ENCODE measurements at places on chromosomes 1 and 21. TPM values are rescaled to one million over a fixed set of nuclear protein-coding genes. Genes with fewer than 3 reads are reported as not detected.

DNA sequence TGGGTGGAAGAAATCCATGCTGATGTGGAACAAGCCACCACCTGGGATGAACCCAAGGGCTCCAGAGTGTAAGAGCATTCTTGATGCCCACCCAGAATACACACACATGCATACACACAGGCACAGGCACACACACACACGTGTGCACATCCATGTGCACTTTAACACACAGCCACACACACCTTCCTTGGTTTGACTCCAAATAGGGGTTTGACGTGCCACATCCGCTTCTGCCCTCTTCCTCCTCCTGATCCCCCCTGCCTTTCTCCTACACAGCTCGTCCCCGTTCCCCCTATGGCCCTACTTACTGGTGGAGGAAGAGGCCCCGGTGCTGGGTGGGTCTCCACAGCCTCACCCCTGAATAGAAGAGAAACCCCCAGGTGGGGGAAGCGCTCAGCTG is 16.0 kb downstream of the SPATA21 start:
- no peak for DNase-seq

DNA sequence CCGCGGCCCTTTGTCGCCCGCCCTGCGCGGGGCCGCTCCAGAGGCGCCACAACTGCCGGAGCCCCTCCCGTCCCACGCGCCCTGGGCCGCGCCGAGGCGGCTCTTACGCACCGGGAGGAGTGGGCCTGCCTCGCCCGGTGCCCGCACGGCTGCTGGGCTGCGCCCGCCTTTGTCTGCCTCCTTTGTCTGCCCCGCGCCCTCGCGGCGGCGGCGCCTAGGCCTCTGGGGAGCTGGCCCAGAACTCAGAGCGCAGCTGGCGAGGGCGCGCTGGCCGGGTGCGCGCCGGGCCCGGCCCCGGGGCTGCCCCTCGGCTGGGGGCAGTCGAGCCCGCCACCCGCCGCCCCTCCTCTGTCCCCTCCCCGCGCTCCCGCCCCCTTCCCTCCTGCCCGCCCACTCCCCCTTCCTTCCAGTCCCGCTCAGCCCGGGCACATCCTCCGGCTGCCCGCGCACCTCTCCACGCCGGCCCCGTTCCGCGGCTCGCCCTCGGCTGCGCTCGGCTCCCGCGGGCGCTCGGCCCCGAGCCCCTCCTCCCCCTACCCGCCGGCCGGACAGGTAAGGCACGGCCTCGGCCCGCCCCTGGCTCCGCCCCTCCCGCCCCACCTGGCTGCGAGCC is at the start of gene DRAXIN:
TSS of gene DRAXIN (plus strand) at position 409 of the 613 bp plus-strand sequence. CDS start 14,549 bp downstream, outside the sequence.
- no peak for DNase-seq

SERPINC1 gene
- not detected for total RNA-seq

DNA sequence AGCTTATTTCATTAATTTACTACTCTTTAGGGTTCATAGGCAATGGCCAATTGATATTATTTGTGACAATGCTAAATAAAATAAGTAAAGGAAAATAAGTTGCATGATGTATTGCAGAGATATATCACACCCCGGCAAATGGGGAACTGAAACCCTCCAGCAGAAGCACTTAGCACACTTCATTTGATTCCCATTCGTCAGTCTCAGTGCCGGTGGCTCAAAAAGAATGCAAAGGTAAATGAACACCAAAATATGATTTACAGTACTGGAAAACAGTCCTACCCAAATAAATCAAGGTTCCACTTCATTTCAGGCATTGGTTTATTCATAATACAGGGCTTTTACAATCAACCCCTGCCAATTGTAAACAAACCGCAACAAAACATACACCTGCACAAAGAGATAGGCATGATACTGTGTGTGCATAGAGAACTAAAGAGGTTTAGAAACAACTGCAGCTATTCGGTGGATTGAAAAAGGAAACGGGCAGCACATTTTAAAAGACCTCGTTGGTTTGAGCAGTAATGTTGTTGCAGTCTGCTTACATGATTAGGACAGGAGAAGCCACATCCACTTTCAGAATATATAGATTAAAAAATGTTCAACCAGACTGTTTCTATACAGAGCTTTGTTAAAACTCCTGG is 1019.2 kb downstream of the TTLL7 start:
- DNase-seq, result no peak

CD2 gene
- 0.36 TPM for total RNA-seq

DNA sequence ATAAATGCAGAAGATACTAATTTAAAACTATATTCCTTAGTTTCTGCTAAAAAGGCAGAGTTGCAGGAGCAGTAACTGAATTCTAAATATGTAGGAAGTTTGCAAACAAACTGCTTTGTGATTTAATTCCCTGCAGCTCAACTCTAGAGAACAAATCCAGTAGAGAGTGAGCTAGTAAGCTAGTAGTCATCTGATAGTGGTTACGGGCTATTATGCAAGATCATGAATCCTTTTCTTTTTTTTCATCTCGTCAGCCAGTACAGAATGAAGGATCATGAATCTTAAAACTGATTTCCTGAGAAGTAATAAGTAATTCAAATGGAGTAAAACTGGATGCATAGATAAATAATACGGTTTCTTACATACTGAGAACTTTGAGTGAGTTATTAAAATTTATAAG is 3.3 kb downstream of the DPH5 start:
- no peak for DNase-seq

S100A16 gene
- 38.8 TPM for total RNA-seq

DNA sequence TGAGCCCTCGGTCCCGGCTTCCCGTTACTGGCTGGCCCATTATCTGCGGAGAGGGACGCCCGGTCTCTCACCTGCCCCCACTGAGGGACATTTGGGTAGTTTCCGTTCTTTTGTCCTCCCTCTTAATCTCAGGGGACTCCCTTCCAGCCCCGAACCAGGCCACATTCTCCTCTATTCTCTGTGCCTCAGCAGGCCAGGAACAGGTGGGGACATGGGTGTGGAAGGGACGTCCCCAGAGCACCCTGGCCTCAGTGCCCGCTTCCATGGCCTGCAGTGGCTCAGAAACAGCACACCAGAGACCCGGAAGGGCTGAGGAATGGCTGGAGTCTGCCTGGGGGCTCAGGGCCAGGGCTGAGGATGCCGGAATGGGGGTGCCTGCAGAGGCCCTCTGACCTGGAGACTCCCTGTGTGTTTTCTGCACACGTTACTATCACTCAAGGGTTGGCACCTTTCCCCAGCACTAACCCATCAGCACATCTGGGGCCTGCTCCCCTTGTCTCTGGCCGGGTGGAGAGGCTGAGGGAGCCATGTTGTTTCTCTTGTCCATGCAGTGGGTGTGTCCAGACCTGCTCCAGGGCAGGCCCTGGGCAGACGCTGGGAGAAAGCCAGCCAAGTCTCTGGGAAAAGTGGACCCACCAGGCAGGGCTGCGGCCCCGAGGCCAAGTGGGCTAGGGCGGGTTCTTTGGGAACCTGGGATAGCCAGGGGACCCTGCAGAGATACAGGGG is 10.0 kb upstream of the DNMT3L start:
- no peak for DNase-seq

DNA sequence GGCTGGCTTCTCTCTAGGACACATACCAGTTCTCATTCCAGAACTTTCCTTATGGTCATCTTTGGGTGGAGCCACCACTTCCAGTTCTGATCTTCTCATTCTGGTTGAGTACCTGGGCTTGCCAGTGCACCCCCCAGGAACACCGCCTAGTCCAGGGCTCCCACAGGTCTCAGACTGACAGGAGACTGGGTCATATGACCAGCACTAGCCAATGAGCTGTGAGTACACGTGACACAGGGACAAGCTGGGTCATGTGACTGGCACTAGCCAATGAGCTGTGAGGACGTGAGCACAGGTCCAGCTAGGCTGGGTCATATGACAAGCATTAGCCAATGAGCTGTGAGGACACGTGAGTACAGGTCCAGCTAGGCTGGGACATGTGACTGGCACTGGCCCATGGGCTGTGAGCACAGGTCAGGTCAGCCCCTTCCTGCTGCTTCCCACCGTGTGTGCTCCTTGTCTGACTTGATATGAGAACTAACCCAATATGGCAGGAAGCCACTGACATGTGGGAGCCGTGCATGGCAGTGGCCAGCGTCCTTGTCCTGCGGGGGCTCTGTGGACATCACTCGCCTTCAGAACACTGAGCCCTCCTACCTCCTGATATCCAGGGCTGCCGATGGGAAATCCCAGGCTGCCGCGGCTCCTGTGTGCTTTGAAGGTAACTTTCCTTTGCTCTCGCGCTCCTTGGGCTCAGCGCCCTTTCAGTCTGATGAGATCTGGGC is 22.7 kb downstream of the KRTAP10-1 start:
- DNase-seq, result no peak

DNA sequence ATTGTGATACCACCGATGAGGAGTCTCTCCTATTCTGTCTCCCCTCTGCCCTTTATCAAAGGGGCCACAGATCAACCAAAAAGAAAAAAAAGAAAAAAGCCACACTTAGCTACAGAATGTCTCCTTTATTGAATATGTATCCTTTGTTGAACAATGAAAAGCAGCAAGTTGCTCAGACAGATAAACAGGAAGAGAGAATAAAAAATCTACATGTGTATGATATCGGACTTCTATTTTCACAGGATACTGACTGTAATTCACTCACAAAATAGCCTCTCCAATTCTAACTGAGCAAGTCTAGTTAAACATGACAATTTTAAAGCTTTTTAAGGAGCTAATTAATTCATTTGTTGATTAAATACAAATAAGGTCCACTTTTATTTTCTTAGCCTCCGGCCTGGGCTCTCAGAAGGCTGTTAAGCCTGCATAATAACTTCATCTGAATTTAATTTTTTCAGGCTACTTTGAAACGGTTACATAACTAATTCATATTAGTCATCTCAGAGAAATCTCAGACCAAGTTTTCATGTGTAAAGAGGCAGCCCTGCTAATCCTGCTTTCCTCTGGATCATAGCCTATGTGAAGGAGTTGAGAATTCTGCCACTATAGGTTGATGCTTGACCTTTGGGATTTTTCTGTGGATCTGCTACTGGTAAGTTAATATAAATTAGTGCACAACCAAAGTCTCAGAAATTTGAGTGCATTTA is 304.1 kb upstream of the NR5A2 start:
- no peak for DNase-seq

ZNF683 gene
- not detected for total RNA-seq

DNA sequence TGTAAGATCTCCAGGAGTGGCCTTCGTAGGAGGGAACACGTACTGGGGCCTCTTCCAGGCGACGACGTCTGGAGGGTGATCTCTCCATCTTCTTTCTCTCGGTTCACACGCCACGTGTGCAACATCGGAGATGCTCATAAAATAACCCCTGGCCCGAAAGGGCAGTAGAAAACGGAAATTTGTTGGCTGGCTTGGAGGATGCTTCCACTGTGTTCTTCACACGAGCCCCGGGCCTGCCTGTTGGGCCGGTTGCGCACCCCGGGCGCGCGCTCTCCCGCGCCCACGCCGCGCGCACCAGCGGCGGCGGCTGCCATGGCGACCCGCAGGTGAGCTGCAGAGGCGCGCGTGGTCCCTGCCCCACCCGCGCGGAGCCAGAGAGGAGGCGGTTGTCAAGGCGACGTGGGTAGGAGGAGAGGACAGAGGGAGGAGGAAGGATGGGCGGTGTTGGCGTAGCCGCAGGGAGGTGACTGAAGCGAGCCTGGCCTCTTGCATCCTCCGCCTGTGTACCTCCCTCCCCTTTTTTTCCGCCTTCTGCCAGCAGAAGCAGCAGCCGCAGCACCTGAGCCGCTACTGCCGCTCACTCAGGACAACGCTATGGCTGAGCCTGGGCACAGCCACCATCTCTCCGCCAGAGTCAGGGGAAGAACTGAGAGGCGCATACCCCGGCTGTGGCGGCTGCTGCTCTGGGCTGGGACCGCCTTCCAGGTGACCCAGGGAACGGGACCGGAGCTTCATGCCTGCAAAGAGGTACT is at the start of gene ELAPOR1:
TSS of gene ELAPOR1 (plus strand) at position 526 of the 752 bp plus-strand sequence. CDS start at position 595, 69 bp downstream.
- peak; percentile 33 for DNase-seq

DNA sequence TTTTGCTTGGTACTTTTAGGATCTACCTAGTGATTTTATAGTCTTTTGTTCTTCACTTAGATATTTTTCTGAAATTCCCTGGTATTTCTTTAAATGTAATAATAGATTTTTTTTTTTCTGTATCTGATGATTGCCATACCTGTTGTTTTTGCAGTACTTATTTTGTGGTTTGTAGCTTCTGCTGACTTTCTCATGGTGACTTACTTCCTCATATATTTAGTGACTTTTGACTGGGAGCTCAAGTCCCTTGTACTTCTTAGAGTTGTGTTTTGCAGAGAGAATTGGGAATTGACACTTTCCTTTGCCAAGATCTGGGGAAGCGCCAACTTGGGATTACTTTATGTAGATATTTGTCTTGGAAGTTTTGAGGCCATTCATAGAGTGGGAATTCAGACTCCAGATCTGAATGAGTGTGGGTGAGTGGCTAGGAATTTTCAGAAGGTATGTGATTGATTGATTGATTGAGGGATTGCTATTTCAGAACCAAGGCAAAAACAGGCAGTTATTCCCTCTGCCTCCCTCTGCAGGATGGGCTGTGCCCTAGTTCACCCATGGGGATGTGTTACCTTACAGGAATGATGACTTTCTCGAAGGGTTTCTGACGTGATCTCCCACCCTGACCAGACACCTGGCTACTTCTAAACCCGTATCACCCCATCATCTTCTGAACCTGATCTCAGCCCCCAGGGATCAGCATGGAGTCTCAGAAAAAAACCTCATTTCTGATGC is 219.5 kb downstream of the URB2 start:
- DNase-seq, result no peak

- no peak for DNase-seq
These were observed 114.4 kb downstream of the CASZ1 start for GRCh38 chr1:10682108-10682445.

CHODL gene
- total RNA-seq, result 0.25 TPM

DNA sequence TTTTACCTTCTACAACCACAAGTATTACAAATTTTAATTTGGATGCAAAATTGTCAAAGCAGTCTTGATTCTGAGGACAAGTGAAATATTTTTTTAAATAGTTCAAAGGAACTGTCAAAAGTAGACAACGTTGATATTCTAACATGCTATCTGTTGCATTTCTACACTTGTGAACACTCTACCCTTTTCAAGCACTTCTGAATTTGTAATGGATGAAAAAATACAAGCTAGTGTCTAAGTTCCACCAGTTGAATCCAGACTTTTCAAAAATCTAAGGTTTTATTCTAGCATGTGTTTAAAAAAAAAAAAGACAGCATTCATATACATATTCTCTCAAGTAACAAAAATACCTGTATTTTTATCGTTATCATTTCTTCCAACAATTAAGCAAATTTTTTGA is 2.1 kb downstream of the ARID4B start:
- DNase-seq, result no peak

GRCh38 chr1:6025269-6026094 is 20.2 kb upstream of the KCNAB2 start:
- no peak for DNase-seq

HSPB7 gene
- total RNA-seq, result 4,061 TPM
